ENCODE measurements at places on chromosomes 16 and 17.

DNA sequence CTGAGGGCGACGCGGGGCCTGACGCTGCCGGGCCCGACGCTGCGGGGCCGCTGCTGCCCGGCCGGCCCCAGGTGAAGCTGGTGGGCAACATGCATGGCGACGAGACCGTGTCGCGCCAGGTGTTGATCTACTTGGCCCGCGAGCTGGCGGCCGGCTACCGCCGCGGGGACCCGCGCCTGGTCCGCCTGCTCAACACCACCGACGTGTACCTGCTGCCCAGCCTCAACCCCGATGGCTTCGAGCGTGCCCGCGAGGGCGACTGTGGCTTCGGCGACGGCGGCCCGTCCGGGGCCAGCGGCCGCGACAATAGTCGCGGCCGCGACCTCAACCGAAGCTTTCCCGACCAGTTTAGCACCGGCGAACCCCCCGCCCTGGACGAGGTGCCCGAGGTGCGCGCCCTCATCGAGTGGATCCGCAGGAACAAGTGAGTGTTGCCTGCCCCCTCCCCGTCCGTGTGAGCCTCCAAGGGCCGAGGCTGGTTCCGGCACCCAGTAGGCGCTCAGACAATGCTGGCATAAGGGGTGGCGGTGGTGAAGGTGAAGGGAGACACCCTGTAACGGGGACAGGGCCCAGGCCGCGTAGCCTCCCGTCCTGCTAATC lies 676 bp downstream of the CPD start:
- no peak for DNase-seq

DNA sequence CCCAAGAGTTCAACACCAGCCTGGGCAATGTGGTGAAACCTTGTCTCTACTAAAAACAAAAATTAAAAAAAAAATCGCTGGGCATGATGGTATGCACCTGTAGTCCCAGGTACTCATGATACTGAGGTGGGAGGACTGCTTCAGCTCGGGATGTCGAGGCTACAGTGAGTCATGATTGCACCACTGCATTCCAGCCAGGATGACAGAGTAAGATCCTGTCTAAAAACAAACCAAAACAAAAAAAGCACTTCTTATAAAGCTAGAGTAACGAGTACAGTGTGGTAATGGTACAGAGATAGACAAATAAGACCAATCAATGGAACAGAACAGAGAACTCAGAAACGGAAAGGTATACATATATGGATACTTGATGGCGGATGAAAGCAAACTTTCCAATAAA lies 4.4 kb downstream of the NSMCE1 start:
- no peak for DNase-seq

- no peak for DNase-seq
Observed at GRCh38 chr17:47221154-47221553, 12.0 kb downstream of the MYL4 start.

DNA sequence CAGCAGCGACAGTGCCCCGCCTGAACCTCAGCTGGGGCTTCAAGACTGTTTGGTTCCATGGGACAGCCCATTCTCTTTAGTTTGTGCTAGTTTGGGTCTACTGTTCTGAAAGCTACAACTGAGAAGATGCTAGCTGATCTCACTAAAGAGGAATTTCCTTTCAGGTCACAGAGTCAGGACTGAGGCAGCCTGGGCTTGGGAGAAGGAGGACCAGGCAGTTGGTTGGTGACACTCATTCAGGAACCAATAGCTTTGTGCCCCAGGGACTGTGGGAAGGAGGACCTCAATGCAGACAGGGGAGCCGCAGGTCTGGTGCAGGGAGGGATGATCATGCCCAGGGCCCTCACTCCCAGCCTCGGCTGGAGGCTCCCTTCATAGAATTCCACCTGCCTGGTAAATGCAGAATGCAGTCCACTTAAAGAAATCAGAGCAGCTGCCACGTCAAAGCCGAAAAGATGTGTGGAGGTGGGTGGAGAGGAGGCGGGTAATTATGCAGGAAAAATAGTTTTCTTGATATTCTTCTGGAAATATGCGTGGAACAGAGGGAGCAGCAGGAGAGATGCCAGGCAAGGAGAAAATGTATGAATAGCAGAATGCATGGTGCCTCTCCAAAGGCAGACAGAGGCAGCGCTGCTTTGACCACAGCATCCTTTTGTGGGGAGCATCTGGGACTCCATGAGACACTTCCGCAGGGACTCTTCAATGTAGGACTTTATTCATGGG lies 32.6 kb upstream of the ZFP90 start:
- no peak for DNase-seq

DNA sequence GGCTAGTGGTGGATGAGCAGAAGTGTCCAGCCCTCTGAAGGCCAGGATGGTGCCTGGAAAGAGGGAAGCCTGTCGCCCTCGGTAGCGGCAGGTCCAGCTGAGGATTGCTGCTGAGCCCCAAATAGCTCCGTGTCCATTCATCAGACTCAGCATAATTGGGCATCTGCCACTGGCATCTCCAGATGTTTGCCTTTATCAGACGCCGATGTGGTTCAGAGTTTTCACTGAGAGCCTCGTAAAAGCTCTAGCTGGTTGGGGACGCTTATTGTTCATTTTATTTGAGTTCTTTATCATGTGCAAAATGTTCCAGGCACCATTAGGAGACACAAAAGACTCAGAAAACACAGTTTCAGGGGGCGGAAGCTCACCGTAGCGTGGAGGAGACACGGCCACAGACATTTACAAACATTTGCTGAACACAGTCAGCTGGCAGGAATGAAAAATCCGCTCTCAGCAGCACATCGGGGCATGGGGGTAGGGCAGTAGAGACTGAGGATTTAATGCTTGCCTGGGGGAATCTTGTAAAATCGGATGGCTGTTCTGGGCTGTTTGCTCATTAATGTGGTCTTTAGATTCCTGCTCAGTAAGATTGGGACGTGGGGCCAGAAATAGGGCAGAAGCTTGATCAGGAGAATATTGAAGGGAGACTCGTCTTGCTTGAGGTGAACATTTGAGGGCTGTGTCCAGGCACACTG lies 41.7 kb downstream of the SMPD3 start:
- peak; percentile 80 for DNase-seq

DNA sequence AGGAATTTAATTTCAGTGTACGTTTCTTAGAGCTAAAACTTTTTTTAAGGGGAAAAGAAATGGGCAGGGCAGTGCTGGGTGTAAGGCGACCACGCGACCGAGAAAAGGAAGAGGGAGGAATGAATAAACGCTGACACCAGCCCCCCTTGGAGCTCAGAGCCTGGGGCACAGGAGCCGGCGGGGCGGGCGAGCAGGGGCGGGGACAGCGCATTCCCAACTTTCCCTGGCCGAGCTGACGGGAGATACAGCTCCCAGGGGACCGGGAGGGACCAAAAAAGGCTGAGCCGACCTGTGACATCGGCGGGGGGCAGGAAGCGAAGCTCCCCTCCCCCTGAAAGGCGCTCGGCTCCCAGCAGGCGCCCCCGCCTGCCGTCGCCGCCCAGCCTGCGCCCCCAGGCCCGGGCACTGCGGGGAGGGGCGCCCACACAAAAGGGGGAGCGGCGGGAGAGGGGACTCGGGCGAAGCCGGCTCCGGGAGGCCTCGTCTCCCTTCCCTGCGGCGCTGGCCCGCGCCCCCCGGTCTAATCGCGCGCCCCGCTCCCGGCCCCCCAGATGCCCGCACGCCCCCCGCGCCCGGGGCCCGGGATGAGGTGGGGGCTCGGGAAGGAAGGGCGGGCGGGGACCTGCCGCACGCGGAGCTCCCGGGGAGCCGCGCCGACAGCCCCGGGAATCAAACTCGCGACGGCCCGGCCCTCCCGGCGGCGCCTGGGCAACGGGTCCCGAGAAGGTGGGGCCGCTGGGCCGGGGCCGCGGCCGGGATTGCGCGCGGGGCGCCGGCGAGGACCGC lies 622 bp downstream of the CUEDC1 start:
- DNase-seq: peak; percentile 86

DNA sequence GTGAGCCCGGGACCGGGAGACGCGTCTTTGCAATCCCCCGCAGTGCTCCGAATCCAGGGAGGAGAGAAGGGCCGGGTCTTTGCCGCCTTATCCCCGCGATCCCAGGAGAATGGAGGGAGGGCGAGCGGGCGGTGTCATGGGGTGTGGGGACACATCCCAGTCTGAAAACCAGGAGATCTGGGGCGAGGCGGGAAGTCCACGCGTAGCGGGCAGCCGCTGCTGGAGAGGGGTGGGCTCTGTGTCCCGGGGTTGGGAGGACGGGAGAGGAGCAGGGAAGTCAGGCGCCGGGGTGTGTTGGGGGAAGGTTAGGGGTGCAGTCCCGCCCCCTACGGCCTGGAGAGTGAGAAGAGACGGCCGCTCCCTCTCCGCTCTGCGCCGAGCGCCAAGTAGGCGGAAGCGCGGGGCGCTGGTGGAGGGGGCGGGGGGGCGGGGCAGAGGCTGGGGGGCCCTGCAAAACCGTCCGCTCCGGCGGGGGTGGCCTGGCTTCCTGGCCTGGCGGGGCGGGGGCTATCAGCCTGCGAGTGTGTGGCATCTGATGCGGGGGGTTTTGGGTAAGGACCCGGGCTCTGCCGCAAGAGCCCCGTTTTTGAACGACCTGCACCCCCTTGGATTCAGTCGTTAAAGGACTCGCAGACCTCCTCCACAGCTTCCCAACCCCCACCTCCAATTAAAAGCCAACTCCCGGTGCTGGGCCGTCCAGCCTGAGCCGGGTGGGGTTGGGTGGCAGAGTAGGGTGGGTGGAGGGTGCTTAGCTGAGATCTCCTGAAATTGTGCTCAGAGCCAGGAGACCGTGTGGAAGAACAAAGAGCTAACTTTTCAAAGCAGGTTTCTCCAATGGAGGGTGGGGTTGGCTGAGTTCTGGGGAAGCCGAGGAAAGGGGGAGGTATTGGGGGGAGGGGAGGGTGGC lies 654 bp downstream of the LASP1 start:
- DNase-seq: peak; percentile 41

DNA sequence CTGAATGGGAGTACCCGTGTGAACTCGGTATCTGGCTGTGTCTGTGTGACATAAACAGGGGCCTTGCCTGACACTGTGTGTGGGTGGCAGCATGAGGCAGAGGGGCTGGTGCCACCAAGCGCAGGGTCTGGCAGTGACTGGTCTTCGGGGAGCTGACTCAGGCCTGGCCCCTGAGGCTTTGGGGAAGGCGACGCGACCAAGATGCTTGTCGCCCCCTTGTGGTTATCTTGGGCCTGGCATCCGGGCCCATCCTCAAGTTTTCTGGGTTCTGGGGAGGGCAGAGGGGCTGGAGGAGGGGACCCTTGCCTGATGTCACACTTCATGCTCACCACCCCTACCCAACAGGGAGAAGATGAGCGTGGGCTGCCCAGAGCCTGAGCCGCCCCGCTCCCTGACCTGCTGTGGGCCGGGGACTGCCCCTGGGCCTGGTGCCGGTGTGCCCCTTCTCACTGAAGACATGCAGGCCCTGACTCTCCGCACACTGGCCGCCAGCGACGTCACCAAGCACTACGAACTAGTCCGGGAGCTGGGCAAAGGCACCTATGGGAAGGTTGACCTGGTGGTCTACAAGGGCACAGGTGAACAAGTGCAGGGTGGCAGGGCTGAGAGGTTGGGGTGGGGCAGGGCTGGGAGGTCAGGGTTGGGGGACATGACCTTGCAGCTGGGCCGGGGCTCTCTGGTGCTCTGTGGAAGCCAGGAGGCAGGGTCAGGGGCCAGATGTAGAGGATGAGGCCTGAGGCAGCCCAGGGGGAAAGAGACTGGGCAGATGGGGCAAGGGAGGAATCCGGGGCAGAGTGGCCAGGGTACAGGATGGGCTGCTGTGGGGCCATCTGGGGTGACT lies 24.9 kb downstream of the SBK1 start:
- DNase-seq: peak; percentile 40

- no peak for DNase-seq
Observed at GRCh38 chr16:80932708-80933095, 74.0 kb downstream of the CMC2 start.

- DNase-seq: no peak
Observed at GRCh38 chr16:9489835-9490467, 398.5 kb downstream of the HAPSTR1 start.

- DNase-seq: no peak
Observed at GRCh38 chr16:87701505-87701921, 64.3 kb downstream of the KLHDC4 start.
